ENCODE measurements at places on chromosomes 5 and 9. TPM values are rescaled to one million over a fixed set of nuclear protein-coding genes. Genes with fewer than 3 reads are reported as not detected.

Gene DOCK8
- total RNA-seq: 3.0 TPM

Gene SLC25A2
- not detected for total RNA-seq

Gene STKLD1
- 0.48 TPM for total RNA-seq

Gene SLC6A3
- total RNA-seq: 0.40 TPM

Gene FOXI1
- not detected for total RNA-seq

Gene SPATA31C1
- not detected for total RNA-seq

Gene FAM221B
- not detected for total RNA-seq

GRCh38 chr5:144422018-144422727 is 251.5 kb downstream of the KCTD16 start:
- H3K4me3 ChIP-seq: no peak overlapping the region
- no peaks in the 10 kb centered on the region for H3K27me3 ChIP-seq
- no peaks in the 10 kb centered on the region for H3K4me1 ChIP-seq
- H3K36me3 ChIP-seq: no peaks in the 10 kb centered on the region
- no peak overlapping the region for H3K27ac ChIP-seq
- no peak for DNase-seq

- no peak for DNase-seq
- no peak overlapping the region for H3K27ac ChIP-seq
- H3K27me3 ChIP-seq: no peaks in the 10 kb centered on the region
- no peak overlapping the region for H3K4me3 ChIP-seq
- no peaks in the 10 kb centered on the region for H3K36me3 ChIP-seq
- H3K4me1 ChIP-seq: no peaks in the 10 kb centered on the region
Measured at GRCh38 chr5:51810592-51810991, 427.3 kb downstream of the ISL1 start.

- H3K27me3 ChIP-seq: no peaks in the 10 kb centered on the region
- no peaks in the 10 kb centered on the region for H3K36me3 ChIP-seq
- no peak overlapping the region for H3K27ac ChIP-seq
- no peak for DNase-seq
- no peak overlapping the region for H3K4me3 ChIP-seq
- no peaks in the 10 kb centered on the region for H3K4me1 ChIP-seq
Measured at GRCh38 chr9:22682961-22683699, 236.5 kb downstream of the DMRTA1 start.

DNA sequence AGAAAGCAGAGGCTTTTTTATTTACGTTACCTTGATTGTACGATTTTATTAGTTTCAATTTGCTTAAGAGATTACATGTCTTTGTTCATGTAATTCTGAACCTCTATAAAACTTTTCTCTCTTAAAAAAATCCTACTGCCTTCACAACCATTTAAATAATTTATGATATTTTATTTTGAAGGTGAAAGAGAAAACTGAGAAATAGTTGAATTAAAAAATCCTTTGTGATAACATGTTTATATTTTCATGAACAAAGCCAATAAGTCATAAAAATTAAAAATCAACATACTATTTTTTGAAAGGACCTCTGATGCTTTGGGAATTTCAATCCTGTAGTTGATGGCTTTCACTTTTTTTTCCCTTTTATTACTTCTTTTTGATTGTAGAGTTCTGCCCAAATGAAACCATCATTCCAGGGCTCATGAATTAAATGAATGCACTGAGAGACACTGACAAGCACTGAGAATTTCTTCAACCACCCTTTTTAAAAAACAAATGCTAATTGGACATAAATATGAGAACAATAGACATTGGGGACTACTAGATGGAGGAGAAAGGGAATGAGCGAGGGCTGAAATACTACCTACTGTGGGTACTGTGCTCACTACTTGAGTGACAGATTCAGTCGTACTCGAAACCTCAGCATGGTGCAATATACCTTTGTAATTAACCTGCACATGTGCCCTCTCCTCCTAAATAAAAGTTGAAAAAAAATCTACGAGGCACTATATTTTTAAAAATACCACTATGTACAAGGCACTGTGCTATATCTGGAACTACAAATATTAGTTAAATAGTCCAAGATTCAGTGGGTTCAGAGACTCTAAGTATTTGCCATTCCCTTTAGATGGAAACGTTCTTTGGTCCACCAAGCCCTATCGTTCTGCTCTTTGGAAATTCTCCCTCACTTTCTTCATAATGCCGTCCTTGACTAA is 5.9 kb downstream of the CDKN2A start:
- H3K4me3 ChIP-seq: no peak overlapping the region
- no peaks in the 10 kb centered on the region for H3K27me3 ChIP-seq
- no peaks in the 10 kb centered on the region for H3K4me1 ChIP-seq
- no peak for DNase-seq
- no peaks in the 10 kb centered on the region for H3K36me3 ChIP-seq

GRCh38 chr9:129696944-129697655 is 31.7 kb downstream of the PRRX2 start:
- peaks cover 4% of the 10 kb centered on the region for H3K4me1 ChIP-seq
- peak overlapping the region; percentile 32 for H3K4me3 ChIP-seq
- no peak overlapping the region for H3K27ac ChIP-seq
- no peaks in the 10 kb centered on the region for H3K36me3 ChIP-seq
- DNase-seq: peak; percentile 46
- no peaks in the 10 kb centered on the region for H3K27me3 ChIP-seq

GRCh38 chr9:112047538-112048066 is 127.5 kb downstream of the SUSD1 start:
- no peak overlapping the region for H3K4me3 ChIP-seq
- H3K36me3 ChIP-seq: no peaks in the 10 kb centered on the region

GRCh38 chr5:146130440-146131045 is 25.2 kb upstream of the PLAC8L1 start:
- no peak overlapping the region for H3K27ac ChIP-seq
- no peaks in the 10 kb centered on the region for H3K36me3 ChIP-seq
- DNase-seq: no peak
- H3K4me3 ChIP-seq: no peak overlapping the region

DNA sequence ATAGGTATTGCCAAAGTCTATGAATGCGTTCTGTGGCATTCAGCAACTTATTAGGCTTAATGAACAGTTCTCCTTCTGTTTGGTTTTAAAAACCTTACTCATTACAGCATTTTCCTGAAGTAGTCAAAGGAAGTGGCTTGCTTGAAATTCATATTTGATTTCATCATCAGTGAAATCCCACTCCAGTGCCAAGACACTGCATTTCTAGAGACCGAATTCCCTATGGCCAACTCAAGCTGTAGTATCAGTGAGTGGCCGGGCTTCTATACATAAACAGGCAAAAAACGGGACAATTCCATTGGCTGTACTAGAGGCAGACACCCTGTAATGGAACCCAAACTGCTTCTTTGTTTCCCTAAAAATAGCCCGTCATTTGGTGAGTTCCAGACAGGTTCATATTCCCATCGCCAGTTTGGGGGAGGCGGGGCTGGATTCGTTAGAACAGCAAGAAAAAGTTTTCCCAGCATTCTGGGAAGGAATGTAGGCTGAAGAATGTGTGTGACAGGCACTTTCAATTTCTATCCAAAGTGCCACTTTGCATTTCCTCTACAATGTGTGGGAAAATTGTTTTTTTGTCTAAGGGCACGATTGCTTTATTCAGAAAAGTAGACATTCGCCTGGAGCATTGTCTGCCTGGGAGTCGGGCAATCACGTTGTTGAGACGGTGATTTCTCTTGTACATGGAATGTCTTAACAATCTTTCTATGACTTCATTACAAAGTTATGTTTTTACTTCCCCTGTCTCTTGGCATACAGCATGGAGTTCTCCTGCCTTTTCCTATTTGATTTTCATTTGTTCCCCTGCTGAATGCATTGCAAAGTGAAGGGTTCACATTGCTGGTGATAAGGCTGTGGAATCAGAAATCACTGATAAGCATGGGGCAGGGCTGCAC is 141.8 kb upstream of the MAST4 start:
- no peaks in the 10 kb centered on the region for H3K36me3 ChIP-seq
- H3K4me3 ChIP-seq: no peak overlapping the region
- peaks cover 1% of the 10 kb centered on the region for H3K4me1 ChIP-seq
- no peaks in the 10 kb centered on the region for H3K27me3 ChIP-seq

- H3K27ac ChIP-seq: no peak overlapping the region
- no peak overlapping the region for H3K4me3 ChIP-seq
- no peaks in the 10 kb centered on the region for H3K36me3 ChIP-seq
Measured at GRCh38 chr5:93705896-93706295, 35.5 kb downstream of the POU5F2 start.

GRCh38 chr5:138901716-138902115 is 26.6 kb upstream of the LRRTM2 start:
- H3K27me3 ChIP-seq: no peaks in the 10 kb centered on the region
- no peak for DNase-seq
- peaks cover 4% of the 10 kb centered on the region for H3K4me1 ChIP-seq
- H3K36me3 ChIP-seq: no peaks in the 10 kb centered on the region
- H3K4me3 ChIP-seq: no peak overlapping the region

Data from ovary (tissue), 10 donors.